ENCODE measurements at places on chromosomes 11 and 22. TPM values are rescaled to one million over a fixed set of nuclear protein-coding genes. Genes with fewer than 3 reads are reported as not detected.

XBP1 gene
- 235 TPM for polyA plus RNA-seq

C11orf42 gene
- 1.2 TPM for polyA plus RNA-seq

TSPAN18 gene
- 59.1 TPM for polyA plus RNA-seq

- DNase-seq = peak; percentile 76
These were observed 12.0 kb downstream of the STIM1 start for GRCh38 chr11:3867209-3868091.

PHOX2A gene
- 8.3 TPM for polyA plus RNA-seq

KCTD17 gene
- polyA plus RNA-seq = 14.1 TPM

BIK gene
- 2.1 TPM for polyA plus RNA-seq

LRFN4 gene
- polyA plus RNA-seq = 15.7 TPM
